ENCODE measurements at places on chromosomes 4 and X.

DNA sequence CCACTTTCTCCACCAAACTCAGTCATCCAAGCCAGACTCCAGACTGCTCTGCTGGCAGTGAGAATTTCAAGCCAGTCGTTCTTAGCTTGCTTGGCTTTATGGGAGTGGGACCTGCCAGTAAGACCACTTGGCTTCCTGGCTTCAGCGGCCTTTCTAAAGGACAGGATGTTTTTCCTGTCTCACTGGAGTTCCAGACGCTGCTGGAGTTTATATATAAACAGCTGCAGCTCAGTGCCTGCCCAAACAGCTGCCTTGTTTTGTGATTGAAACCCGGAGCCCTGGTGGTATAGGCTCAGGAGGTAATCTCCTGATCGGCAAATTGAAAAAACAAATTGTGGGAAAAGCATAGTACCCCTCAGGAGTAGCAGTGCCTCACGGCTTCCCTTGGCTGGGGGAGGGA is 1165.8 kb upstream of the ADGRL3 start:
- DNase-seq = no peak

DNA sequence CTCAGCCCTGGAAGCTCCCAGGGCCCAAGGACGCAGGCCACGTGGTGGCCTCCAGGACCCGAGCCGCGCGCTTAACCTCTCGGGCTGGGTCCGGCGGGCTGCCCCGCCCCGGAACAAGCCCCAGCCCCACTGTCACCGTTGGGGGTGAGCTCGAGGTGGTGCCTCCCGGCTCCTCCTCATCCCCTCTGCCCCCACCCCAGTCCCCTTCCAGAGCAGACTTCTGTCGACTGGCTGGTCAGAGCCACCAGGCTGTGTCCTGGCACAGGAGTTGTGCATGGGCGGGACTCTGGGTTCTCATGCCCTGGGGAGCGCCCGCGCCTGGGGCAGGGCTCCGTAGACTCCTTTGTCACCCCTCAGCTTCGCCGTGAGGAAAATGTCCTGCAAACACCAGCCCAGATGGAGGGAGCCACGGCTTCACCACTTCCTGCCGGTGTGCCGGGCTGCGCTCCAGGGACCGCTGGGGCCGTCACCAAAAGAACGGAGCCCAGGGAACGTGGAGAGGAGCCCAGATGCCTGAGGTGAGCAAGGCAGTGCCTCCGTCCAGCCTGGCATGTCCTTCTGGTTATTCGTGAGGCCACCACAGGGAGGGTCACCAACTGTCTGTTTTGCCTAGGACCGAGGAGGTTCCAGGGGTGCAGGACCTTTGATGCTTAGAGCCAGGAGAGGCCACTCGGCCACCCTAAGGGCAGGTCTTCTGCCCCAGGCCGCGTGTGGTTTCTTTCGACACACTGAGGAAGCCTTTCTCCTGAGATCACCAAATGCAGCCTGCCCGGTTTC is 7.1 kb upstream of the RGS12 start:
- peak; percentile 70 for DNase-seq

GRCh38 chr4:94342694-94343093 is at the start of gene HPGDS:
HPGDS (minus strand) TSS chr4:94342836; CDS start chr4:94334629, 8,207 bp downstream.
- no peak for DNase-seq

DNA sequence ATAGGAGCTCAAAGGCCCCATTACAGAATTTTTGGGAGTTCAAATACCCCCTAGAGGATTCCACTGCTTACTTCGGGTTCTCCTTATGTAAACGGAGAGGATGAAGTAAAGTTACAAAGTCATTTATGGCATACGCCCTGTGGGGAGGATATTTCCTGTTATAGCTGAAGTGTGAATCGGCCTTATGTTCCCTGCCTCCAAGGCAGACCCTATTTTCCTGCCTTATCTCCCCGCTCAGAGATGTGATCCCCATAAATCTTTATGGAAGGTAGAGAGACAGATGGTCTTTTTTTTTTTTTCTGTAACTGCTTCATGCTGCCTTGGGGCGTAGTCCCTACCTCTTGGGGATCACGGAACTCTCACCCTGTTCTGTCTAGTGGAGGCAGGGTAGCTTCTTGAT is 56.0 kb upstream of the DHX15 start:
- no peak for DNase-seq

GRCh38 chr4:57633212-57633859 is 523.2 kb upstream of the IGFBP7 start:
- DNase-seq = no peak

DNA sequence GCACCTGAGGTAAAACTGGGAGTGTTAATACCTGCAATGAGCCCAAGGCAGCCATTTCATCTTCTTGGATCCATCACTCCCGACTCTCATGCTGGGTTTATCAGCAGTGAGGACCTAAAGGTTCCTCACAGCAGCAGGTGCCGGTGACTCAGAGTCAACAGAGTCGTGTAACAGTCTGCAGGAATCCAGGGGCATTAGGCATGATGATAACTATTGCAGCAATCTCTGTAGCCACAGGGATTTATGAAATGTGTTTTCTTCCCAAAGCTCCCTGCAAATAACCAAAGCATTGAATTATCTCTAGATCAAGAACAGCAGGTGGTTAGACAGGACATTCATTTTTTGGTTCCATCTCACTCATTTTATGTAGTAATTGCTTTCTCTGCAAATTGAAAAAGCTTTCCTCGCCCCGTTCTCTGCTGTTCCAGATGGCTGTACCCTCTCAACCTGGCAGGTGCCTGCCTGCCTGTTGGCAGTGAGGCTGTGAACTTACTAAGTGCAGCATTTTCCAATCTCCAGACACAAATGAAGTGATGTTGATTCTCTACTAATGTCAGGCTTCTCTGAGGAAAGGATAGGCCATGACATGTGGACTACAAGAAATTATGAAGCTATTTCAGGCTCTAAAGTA is 48.1 kb upstream of the TSPAN7 start:
- DNase-seq = no peak

- no peak for DNase-seq
Measured at GRCh38 chr4:113951263-113951662, 28.2 kb downstream of the ARSJ start.

- DNase-seq = no peak
Measured at GRCh38 chr4:5045097-5045496, 6.2 kb upstream of the STK32B start.

- DNase-seq = peak; percentile 88
Measured at GRCh38 chrX:154398668-154399526, 720 bp downstream of the RPL10 start.

DNA sequence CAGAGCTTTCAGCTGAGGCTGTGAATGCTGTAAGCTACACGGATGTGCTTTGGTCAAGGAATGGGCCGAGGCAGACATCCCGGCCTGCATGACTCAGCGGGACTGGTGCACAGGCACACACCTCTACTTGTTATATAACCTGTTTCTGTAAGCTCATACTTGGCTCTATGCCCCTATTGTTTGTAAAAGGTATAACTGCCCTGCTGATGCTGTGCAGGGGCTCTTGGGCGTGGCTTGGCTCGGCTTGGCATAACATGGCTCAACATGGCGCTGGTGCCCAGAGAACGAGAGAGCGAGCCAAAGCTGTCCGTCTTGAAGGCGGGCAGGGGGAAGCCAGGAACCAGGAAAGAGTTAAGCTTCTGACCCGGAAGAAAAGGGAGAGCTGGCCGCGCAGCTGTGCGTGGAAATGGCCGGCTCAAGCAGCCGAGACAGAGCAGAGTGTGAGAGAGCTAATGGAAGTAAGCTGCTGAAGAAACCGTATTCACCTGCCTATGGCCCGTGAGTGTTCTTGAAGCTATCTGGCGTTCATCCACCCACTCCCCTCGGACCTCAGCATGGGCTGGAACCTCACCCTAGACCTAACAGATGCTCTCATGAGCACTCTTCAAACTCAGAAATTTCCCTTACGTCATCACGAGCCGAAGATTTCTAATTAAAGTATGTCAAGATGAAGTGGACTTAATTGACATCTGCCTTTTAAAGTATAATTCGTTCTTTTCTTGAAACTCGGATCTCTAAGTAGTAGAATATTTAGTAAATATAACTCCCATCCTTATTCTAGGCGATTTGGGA is 286.3 kb upstream of the AGA start:
- DNase-seq = no peak

DNA sequence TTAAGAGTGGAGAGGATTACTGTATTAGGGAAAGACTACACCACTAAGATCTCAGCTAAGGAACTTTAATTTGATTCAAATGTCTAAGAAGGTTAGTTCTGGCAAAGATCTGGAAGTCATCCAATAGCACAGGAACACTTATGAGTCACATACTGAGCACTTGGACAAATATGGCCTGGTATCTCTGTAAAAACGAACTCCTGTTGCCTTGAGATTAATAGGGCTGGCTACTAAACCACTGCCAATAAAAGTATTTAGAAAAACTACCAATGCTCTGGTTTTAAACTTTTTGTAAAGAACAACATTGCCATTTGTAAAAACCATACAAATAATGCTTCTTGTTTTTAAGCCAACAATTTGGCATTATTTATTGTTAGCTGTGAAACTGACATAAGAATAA is 70.5 kb downstream of the SEC24D start:
- DNase-seq = no peak

DNA sequence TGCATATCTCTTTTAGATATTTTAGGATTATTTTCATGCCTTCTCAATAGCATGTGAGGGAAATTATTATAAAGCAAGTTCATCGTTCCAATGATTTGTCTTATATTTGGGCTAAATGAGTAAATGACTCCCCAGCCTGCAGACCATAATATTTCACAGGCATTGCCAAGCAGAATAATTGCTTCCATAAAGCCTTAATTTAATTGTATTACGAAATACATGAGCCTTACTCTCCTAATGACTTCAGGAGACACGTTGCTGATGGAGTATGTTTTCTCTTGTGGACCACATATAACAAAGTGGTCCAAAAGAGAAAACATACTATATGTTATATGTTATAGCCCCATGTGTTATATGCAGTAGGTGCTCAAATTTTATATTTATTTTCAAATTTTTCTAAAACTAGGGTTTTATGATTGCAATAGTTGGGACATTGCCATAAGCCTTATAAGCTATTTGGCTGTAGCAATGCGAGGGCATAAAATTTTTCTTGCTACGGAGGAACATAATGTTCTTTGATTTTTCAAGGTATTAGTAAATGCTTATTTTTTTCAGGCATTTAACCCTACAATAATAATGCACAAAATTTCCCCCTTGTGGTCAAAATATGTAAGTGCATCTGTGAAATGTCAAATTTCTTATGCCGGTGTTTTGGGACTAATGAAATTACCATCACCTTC is 26.2 kb upstream of the TMPRSS11D start:
- DNase-seq = no peak

- no peak for DNase-seq
Measured at GRCh38 chrX:14573161-14573560, 43.8 kb downstream of the GLRA2 start.

DNA sequence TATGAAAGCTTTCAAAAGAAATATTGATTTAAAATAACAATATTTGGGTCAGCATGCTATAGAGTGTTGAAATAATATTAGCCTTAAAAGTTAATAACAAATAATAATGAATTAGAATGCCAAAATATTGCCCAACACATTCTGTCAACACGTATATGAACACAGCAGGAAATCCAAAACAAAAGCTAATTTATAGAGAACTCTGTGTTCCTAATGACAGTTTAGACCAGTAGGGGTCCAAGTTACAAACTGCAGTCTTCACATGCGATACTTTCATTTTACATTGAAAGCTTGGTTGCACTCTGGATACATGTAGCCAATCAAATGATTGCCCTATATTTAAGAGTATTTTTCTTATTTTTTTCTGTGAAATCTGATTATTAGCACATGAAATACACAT is 274.4 kb downstream of the DCTD start:
- no peak for DNase-seq

DNA sequence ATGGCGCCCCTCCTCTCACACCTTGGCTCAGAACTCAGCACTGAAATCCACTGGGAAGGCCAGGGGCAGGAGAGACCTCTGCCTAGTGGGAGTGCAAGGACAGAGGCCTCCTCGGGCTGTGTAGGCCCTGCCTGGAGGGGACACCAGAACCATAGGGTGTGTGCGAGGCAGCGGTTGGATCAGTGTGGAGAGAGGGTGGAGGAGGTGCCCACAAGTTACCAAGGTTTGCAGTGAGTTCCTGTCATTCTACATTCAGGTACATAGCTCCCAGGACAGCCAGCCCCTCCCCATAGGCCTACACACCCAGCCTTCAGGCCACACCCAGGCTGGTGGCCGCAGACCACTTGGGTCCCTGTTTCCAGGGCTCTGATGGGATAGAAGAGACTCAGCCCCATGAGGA is 19.2 kb upstream of the SPON2 start:
- no peak for DNase-seq

DNA sequence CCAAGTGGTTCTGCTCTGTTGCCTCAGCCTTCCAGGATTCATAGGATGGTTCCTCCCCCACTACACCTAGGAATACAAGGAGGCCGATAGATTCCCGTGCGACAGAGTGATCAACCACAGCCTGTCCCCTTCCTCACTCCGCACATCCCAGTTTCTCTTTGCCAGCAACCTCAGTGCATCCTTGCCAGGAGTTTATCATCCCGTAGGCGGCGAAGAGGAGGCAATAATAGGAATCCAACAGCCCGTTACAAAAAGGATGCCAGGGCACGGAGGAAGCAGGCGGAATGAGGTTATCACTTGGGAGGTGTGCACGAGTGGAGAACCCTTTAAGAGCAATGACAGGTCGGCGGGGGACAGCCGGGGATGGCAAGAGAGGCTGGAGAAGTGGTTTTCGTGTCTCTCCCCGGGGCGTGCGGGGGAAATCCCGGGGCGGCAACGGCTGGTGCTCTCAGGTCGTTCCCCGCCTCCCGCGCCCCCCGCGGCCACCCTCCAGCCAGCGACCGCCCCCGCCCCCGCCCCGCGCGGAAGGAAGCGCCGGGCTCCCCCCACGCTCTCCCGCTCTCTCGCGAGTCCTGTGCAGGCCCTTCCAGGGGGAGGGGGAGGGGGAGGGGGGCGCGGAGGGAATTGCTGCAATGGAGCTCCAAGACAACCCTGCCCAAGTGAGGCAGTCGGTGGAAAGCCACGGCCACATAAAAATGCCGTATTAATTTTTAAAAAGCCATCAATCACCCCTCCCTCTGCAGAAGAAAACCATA is 1.6 kb downstream of the PPP3CA start:
- peak; percentile 68 for DNase-seq

- DNase-seq = no peak
Measured at GRCh38 chrX:131216828-131217227, 72.3 kb downstream of the IGSF1 start.

DNA sequence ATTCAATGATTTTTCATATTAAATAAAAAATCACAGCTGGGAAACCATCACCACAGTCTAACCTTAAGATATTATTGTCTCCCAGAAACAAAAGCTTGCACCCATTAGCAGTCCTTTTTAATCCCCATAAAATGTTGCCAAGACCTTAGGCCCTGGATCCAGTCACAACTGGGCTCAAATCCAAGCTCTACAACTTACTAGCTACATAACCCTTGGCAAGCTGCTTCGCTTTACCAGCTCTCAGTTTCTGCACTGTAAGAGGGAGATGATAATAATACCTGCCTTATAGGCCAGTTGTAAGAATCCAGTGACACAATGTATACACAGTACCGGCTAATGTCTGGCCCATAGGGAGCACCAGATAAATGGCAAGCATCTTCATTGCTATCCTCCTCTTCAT is 400.9 kb upstream of the FGF13 start:
- no peak for DNase-seq

Data from CD4-positive, alpha-beta T cell treated with Interferon alpha-2 for 1 hour (primary cell).